Cortex of kidney (tissue), 1 donor: ENCODE measurements at places on chromosomes 3 and 15.

- no peak for DNase-seq
Observed at GRCh38 chr3:18656410-18656809, 231.3 kb upstream of the SATB1 start.

- no peak for DNase-seq
Observed at GRCh38 chr15:66880380-66881155, 178.5 kb downstream of the SMAD6 start.

- no peak for DNase-seq
Observed at GRCh38 chr15:88334436-88334835, 77.9 kb upstream of the NTRK3 start.

- DNase-seq = no peak
Observed at GRCh38 chr3:131053043-131053859, 26.6 kb downstream of the NEK11 start.

GRCh38 chr15:69491038-69491505 is 38.5 kb downstream of the RPLP1 start:
- DNase-seq = no peak

- no peak for DNase-seq
Observed at GRCh38 chr3:15750143-15750542, 47.6 kb downstream of the ANKRD28 start.

DNA sequence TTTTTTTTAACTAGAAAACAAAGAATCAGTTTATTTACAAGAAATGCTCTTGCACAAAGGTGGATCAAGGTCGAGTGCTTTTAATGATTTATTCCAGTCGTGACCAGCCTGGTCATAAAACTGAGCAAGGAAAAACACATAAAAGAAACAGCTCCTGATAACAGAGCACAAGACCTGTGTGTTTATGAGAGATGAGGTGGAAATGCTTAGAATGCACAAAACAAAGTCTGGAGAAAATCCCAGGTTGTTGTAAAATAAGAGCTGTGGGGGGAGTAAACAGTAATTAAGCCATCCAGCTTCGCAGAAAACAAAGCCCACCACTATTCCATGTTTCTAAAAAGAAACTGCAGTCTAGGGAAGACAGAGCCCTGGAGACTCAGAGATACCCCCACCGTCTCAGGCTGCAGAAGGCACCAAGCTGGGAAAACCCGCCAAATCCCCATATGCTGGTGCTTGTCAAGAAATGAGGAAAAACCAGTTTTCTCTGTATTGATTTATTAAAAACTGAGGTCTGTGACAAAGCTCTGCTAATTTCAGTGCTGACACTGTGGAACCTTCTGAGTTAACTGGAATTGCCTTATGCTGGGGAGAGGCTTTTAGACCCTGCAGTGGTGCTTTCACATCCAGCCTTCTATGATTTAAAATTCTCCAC is 139.3 kb downstream of the ADAMTS17 start:
- DNase-seq = no peak

DNA sequence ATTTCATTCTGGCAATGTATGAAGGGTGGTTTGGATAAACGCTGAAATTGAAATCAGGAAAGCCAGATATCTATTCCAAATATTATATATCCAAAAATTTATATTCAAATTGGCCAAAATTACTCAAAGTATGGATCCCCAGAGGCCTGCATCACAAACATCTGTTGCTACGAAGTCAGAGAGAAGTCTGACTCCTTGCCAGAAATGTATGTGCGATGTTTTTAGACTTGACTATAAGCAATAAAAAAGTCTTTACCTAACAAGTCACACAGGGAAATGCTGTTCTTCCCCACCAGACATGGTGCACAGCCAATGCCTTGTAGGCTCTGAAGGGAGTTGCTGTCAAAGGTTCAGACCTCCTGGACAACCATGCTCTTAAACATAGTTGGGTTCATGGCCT is 533.1 kb downstream of the OTOL1 start:
- no peak for DNase-seq

GRCh38 chr15:52295421-52296001 is at the start of gene MYO5C:
TSS of gene MYO5C (minus strand) at chr15:52295804. CDS start at chr15:52295636, 168 bp downstream.
- DNase-seq = no peak

GRCh38 chr15:82646250-82647044 is 716 bp downstream of the CPEB1 start:
- no peak for DNase-seq

DNA sequence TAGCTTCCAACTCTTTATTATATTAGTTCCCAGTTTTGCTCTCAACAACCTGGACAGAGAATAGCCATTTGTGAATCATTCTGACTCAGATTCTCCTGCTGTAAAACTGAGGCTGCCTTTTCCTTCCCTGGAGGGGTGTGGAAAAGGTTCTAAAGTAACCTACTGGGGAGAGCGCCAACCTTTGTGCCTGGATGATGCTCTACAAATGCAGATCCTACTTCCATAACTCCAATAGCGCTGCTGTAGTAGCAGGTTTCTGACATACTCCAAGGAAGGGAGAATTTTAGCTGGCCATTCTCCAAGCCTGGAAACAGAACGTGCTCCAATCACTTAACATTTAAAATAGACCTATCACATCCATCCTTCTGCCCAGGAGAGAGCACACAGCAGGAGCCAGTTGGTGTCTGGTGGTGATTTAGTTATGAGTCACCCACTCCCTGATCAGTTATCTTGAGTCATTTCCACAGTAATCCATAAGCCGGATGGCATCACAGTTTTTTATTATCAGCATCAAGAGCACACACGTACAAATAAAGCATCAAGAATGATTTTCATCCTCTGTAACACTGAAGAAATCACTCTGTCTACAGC is 38.3 kb downstream of the MYH15 start:
- no peak for DNase-seq
